ENCODE measurements at places on chromosomes 13 and 19.

DNA sequence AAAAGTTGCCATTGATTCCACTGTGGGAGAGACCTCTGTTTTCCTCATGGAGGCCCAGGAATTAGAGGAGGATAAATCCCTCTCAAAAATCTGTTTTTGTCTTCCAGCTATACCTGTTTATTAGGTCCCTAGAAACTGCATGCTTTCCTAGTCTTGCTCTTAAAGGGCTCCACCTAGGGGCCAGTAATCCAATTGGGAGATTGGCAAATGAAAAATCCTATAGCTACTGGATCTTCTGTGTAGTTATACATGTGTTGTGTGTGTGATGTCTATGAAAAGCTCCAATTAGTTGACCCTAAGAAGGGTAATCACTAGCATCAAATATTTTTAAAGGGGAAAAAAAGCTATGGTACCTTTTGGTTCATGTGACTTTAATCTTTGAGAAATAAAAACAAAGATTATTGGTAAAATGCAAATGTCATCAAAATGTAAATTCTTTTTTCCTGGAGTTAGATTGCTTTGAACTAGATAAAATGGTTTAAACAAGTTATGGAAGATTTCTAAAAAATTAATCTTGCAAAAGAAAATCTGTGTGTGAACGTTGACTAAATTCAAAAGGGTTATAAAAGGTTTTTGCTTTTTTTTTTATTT is 63.4 kb upstream of the C1QTNF9B start:
- no peak for DNase-seq

- DNase-seq = no peak
These were observed 5.3 kb downstream of the DHPS start for GRCh38 chr19:12676384-12676792.

DNA sequence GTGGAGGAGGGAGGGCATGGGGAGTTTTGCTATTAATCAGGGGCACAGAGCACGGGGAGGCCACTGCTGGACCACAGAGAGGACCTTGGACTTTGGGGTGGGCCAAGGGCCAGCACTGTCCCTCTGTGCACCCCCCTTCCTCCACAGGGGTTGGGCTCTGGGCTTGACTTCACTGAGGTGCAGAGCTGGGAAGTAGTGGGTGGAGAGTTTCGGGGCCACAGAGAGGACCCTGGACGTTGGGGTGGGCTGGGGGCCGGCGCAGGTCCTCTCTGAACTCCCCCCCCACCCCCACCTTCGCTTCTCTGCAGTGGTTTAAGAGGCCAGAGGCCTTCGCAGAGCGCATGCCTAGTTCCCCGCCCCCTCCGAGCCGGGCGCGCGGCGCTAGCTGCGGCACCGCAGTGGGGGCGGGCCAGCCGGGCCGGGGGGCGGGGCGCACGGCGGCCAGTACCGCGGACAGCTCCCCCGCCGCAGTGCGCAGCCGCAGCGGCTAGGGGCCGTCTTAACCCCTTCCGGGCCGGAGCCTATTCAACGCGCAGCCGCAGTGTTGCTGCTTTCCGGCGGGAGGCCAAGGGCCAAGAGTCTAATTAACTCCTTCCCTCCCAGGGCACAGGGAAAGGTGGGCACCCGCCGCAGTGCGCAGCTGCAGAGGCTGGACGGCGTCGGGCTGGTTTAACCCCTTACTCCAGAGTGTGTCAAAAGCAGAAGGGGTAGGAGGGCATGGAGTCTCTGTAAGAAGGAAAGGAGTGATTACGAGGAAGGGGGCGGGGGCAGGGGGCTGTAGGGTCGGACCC is 3.7 kb downstream of the KCNC3 start:
- no peak for DNase-seq

DNA sequence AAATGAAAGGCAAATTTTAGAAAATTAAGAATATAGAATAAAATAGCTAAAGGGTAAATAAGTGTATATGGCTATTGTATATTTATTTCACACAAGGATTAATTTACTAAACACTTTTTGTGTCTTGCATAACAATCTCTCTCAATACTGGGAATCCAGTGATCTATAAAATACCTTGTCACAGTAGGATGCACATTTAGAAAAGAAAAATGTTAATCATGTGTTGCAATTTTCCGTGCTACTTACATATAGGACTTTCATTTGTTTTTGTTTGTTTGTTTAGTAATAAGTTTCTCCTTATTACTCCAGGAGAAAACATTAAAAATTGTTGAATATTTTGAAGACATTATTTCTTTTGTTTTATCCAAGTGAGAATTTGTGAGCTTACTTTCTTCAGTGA is 1533.3 kb downstream of the SLITRK5 start:
- no peak for DNase-seq

DNA sequence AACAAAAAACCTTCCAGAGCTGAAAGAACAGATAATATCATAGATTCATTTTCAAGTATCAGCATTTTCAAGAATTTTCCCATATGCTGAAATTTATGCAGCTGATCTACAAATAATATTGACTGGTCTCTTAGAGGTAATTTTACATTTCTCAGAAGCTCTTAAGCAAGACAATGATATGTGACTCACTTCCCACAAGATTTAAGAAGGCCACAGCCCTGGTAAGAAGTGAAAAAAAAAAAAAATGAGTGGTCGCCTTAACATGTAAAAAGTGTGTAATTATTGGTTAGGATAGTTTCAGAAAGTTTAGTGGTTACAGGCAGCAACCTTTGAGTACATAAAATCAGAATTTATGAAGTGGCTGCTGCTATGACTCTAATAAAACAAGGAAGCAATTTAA is 54.5 kb downstream of the NUFIP1 start:
- DNase-seq = peak; percentile 45

- DNase-seq = no peak
These were observed 291.5 kb downstream of the ZNF536 start for GRCh38 chr19:30663611-30664174.

DNA sequence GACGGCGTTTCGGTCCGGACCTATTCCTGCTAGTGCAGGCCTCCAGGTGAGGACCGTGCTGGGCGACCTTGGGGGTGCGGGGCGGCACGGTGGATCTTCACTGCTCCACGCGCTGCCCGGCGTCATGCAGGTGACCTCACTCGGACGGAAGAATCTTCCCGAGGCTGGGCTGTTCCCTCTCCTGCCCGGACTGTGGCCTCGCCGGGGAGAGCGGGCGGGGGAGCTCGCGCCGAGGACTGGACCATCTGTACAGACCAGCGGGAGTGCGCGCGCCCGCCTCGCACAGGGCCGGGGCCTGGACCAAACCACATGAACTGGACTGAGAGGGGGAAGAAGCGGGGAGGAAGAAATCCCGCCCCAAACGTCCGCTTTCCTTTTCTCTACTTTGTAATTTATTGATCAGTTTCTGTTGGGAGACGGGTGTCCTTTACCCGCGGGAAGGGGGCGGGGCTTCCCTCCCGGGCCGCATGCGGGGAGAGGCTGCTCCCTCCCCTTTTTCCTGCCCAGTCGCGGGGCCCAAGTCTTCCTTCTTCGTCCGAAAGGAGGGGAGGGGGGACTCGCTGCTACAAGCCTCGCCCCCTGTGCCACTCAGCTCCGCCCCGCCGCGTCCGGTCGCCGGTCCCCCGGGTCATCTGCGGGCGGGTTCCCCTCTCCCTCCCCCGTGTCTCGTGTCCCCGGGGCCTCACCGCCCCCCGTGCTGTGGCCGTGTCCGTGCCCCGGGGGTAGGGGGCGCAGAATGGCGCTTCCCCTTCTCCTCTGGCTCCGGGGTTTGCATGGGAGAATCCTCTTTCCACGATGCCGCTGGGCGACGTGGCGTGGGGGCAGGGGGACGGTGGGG is 4.9 kb downstream of the HRC start:
- DNase-seq = peak; percentile 52

DNA sequence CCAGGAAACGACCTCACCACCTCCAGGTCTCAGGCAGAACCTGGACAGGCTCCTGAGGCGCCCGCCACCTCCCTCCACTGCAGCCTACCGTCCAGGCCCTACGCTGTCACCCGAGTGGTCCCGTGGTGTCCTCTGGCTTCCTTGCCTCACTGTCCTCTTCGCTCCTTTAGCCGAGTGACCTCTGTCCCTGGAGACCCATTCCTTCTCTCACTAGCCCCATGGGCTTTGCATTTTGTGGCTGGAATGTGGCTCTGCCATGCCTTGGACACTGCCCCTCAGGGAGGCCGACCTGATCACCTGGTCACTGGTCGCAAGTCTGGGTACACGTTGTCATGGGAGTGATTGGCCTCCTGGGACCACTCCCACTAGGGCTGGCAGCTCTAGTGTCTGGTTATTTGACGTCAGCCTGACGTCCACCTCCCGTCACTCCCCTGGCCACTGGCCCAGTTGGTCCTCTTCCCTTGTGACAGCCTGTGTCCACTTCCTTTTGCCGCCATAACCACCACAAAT is 17.9 kb downstream of the SLC25A42 start:
- DNase-seq = no peak

DNA sequence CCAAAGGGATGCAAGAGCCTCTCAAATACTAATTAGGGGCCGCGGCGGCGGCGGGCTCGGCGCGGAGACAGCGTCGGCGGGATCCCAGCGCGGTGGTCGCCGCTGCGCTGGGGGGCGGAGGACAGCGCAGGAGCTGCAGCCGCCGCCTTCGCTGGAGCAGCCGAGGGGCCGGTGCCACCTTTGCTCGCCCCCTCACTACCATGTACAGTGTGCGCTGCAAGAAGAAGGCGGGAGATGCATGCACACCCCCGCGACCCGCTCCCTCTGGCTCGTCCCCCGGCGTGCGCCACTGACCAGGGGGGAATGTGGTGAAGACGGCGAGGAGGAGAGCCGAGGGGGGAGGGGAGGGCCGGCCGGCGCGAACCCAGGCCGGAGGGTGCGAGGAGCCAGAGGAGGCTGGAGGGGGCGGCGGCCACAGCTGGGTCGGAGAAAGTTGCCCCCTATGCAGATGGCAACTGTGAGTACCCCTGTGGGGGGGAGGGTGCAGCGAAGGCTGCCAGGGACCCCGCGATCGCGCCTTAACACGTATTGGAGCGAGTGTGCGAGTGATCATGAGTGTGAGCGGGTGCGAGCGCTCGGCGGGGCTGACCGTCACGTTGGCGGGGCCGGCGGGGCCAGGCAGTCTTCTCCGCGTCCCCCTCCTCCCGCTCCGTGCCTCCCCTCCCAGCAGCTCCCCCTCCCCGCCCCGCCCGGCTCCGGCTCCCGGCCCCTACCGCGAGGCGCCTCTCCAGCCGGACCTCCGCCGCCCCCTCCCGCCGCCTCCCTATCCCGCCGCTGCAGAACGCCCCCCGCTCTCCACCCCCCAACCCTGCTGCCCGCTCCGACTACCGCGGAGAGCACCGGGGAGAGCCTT is 808 bp downstream of the SLITRK5 start:
- no peak for DNase-seq

DNA sequence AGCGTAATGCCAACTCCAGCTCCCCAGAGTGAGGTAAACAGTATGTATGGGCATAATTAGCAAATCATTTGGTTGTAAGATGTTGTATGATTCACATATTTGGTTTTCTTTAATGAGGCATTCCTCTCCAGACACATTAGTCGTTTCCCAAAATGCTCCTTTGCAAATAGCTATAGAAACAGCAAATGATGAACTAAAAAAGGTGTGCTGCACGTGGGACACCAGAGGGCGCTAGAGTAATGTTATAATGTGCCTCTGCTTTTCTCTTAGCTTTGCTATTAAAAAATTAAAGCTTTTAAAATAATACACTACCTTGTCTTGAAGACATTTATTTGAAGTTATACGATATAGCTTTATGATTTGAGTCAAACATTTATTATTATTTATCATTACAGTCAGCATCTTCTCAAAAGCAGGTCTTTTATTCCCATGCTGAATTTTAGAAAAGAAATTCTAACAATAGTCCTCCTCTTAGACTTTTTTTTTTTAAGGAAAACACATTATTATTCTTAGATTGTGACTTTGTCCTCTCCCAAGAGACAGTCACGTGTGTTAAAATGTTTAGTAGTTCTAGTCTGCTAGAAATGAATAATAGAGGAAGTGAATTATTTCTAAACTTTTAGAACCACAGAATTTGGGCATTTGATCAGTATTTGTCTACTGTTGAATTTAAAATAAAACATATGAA is 121.6 kb upstream of the FRY start:
- DNase-seq = no peak

- no peak for DNase-seq
These were observed 205.1 kb upstream of the SOX1 start for GRCh38 chr13:111861766-111862366.

GRCh38 chr13:29756506-29756905 is 93.9 kb downstream of the UBL3 start:
- no peak for DNase-seq

- no peak for DNase-seq
These were observed 1410.1 kb upstream of the ATXN8OS start for GRCh38 chr13:68697551-68697950.

GRCh38 chr19:14786421-14786851 is 8.1 kb upstream of the ADGRE2 start:
- DNase-seq = no peak

DNA sequence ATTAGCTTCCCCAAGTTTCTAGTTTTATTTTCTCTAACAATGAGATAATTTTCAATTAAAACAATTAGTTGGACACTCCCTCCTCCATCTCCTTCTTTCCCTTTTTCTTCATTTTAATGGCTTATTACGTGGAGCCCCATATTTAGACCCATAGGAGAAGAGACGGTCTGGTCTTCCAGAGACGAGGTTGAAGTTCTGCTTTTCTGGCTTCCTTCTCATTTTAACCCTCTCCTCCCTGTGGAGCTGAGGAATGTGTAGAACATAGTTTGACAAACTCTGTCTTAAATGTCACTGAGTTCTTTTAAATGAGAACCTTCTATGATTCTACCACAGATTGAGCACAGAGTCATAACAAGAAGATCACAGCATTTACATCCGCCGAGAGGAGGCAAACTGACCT is 86.8 kb downstream of the EDNRB start:
- no peak for DNase-seq

- DNase-seq = no peak
These were observed 6.9 kb upstream of the JUNB start for GRCh38 chr19:12784394-12784870.

DNA sequence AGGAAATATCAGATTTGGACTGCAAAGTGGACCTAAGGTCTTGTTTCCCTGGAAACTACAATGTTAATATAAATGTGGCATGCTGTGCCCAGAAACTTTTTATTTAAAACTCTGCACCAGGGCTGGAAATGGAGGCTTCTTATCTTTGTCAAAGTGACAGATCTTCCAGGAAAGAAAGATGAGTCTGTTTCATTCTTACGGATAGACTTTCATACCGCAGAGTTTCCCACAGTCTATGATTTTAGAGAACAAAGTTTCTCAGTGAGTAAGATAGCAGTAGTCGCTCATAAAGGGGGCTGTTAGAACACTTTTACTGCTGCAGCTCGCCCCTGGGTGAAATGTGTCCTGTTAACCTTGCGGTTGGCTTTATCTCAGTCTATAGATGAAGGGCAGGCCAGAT is 6.7 kb downstream of the CLEC11A start:
- no peak for DNase-seq

GRCh38 chr13:110885966-110886869 is 28.7 kb downstream of the ANKRD10 start:
- no peak for DNase-seq

DNA sequence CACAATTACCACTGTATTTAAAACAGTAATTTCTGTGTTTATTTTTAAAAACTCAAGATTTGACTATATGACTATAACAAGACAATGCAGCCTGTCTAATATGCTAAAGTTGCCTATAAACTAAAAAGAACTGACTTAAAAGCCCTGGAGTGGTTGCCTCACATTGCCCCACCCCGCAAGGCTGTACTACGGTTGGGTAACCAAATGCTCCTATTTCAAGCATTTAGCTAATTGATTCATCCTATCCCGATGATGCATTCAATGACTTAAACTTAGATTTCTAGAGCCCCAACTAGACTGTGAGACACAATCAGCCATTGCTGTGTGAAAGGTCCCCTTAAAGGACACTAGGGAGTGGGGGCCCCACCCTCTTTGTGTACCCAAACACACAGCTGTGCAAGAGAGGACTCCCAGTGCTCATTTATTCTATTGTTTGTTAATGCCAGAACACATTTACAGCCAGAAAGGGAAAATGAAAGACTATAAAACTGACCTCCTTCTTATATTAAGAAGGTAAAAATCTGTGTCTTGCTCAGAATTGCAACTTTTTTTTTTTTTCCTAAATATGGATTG is 66.9 kb downstream of the MIPEP start:
- DNase-seq = no peak

All from skeletal muscle cell (primary cell).